ENCODE measurements at places on chromosomes 2 and 18. TPM values are rescaled to one million over a fixed set of nuclear protein-coding genes. Genes with fewer than 3 reads are reported as not detected.

DNA sequence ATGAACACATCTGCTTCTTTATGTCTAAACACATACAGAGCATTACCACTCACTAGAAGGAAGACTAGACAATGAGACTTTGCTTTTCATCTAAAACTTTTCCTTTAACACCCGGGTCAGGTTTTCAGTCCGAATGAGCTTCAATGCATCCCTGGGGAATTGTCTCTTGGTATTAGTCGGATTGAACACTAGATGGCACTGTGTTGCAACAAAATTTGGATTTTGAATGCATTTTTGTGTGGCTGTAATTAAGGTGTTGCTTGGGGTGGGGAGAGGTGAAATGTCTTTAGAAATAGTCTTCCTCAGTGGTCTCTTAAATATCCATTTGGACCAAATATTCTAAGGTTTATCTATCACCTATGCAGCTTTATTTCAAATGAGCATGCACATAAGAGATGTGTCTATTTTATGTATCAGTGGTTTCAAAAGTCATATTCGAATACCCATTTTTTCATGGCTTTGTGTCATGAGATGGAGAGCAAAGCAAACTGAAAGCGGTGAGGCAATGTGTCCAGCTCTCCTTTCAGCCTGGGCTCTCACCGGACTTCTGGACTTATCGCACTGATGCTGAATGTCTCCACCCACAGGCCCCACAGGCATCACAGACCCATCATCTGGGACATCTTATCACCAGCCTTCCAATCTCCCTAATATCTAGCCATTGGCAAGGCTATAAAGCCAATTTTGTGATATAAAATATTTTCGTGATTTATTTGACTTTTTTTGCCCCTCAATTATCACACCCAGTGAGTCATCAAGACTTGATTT lies 510.3 kb downstream of the RNF144A start:
- H3K36me3 ChIP-seq = no peaks in the 10 kb centered on the region
- H3K4me3 ChIP-seq = no peak overlapping the region
- no peaks in the 10 kb centered on the region for H3K4me1 ChIP-seq
- no peaks in the 10 kb centered on the region for H3K27me3 ChIP-seq
- DNase-seq = peak; percentile 70
- no peak overlapping the region for H3K27ac ChIP-seq

The GALNT14 gene
- 1.1 TPM for total RNA-seq

DNA sequence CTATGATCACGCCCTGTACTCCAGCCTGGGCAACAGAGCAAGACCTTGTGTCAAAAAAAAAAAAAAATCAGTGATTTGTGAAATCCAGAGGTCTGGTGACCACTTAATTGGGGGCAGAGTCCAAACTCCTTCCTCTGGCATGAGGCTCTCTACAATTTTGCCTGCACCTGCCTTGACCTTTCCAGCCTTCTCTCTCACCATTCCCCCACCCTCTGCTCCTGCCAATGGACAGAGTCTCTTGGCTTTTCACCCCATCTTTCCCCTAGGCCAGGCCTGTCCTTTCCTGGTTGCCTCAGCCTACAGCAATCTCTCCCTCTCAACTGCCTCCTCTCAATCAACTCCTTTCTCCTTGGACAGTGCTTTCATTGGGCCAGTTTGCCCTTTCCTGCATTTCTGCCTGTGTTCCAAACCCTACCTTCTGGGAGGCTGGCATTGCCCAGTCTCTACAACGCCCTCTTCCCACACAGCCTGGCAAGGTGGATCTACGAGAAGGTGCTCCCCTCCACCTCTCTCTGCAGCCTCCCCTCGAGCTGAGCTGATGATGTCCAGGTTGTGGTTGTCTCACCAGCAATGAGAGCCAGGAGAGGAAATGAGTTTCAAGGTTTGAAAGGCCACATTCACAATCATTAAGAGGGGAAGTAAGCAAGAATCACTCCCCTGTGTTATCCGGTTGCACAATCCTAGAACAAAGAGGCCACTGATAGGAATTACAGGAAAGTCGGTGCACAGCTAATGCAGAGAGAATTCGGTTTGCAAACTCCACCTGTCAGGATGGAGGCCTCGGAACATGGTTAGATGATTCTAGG lies 39.5 kb upstream of the NPAS2 start:
- H3K27me3 ChIP-seq = no peaks in the 10 kb centered on the region
- H3K27ac ChIP-seq = no peak overlapping the region
- H3K36me3 ChIP-seq = no peaks in the 10 kb centered on the region
- H3K4me1 ChIP-seq = no peaks in the 10 kb centered on the region
- no peak overlapping the region for H3K4me3 ChIP-seq

DNA sequence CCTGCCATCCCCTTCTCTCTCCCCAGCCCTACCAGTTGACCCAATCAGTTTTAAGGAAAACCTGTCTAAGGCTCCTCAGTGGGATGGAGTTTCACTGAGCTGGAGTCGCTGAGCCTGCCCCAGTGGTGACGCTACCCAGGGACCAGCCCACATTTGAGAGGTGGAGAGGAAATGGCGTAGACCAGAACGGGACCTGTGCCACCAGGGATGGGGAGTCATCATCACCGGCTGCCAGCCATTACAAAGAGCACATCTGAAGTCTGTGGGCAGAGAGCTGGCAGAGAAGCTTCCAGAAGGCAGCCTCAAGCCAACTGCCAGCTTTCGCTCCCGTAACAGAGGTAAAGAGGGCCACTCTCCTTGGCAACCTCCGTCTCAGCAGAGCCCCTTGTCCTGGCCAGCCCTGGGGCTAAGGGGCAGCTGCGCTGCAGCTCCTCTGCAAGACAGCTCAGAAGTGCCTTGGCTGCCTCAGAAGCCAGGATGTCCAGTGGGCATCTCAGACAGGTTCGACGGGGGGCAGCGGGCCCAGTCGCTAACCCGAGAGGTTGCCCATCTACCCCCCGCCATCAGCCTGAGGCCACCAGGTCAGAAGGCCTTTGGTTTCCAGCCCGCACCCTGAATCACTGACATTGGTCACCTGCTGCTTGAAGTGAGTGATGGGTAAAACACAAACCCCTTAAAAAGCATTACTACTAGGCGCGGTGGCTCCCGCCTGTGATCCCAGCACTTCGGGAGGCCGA lies 15.4 kb downstream of the SDC1 start:
- H3K27ac ChIP-seq = no peak overlapping the region
- no peak for DNase-seq
- H3K4me1 ChIP-seq = no peaks in the 10 kb centered on the region
- H3K36me3 ChIP-seq = no peaks in the 10 kb centered on the region
- no peaks in the 10 kb centered on the region for H3K27me3 ChIP-seq

The SERPINB8 gene
- 15.7 TPM for total RNA-seq

The RNF125 gene
- 37.1 TPM for total RNA-seq

GRCh38 chr2:17538844-17539554 lies 1.5 kb upstream of the VSNL1 start:
- no peaks in the 10 kb centered on the region for H3K4me1 ChIP-seq
- H3K36me3 ChIP-seq = no peaks in the 10 kb centered on the region
- no peak for DNase-seq

GRCh38 chr2:142767847-142768246 lies 109.6 kb upstream of the KYNU start:
- H3K36me3 ChIP-seq = no peaks in the 10 kb centered on the region
- H3K4me3 ChIP-seq = no peak overlapping the region
- no peaks in the 10 kb centered on the region for H3K4me1 ChIP-seq
- H3K27me3 ChIP-seq = no peaks in the 10 kb centered on the region
- no peak overlapping the region for H3K27ac ChIP-seq

GRCh38 chr2:171185941-171186340 lies 25.2 kb upstream of the TLK1 start:
- no peaks in the 10 kb centered on the region for H3K36me3 ChIP-seq
- H3K4me1 ChIP-seq = no peaks in the 10 kb centered on the region
- H3K27ac ChIP-seq = no peak overlapping the region
- DNase-seq = no peak

The HOXD12 gene
- total RNA-seq = not detected

- no peaks in the 10 kb centered on the region for H3K36me3 ChIP-seq
- H3K27me3 ChIP-seq = no peaks in the 10 kb centered on the region
- no peaks in the 10 kb centered on the region for H3K4me1 ChIP-seq
- H3K4me3 ChIP-seq = no peak overlapping the region
- DNase-seq = no peak
Measured at GRCh38 chr2:193153576-193153975, 958.8 kb upstream of the TMEFF2 start.

DNA sequence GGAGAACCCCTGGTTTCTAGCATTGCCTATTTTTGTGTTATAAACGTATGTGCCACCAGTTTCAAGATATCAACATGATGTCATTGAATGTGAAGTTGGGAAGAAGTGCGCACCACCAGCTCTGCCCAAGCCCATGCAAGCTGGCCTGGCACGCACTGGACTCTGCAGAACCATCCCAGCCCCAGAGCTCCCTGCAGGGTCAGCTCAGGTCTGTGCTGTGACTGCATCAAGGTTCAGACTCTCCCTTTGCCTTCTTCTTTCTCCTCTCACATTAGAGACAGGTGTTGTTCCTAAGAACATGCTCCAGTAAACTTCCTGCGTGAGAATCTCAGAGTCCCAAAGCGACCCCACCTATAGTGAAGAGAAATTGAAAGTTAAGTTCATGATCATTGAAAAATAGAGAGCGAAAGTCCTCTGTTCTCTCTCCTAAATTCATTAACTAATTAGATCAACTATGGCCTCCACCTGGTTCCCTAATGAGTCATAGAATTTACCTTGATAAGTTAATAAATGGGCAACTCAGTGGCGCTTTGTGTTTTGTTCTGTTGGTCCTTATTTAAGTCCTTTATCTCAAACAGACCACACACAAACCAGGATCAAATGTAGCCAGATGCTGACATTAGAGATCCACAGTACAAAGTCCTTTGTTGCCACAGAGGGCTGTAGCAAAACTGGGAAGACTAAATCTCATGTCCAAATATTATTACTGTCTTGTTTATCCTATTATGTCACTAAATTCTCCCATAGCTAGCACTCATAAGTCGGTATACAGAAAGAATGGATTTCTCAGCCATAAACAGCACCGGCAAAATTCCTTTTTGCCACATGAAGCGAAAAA lies 432.3 kb downstream of the STK39 start:
- H3K27me3 ChIP-seq = no peaks in the 10 kb centered on the region
- H3K4me3 ChIP-seq = no peak overlapping the region
- H3K36me3 ChIP-seq = no peaks in the 10 kb centered on the region
- DNase-seq = no peak
- no peak overlapping the region for H3K27ac ChIP-seq

The GNLY gene
- total RNA-seq = 780 TPM

The IL36A gene
- 0.44 TPM for total RNA-seq
